NCI-H1048 (cell line): ENCODE measurements at places on chromosomes 2 and 18.

GRCh38 chr2:949384-950079, 1.1 kb upstream of the SNTG2 start:
- no peak for DNase-seq

- DNase-seq: no peak
Observed at GRCh38 chr2:140454717-140455116, 1674.5 kb upstream of the NXPH2 start.

- no peak for DNase-seq
Observed at GRCh38 chr2:197599285-197599965, 76.0 kb downstream of the RFTN2 start.

DNA sequence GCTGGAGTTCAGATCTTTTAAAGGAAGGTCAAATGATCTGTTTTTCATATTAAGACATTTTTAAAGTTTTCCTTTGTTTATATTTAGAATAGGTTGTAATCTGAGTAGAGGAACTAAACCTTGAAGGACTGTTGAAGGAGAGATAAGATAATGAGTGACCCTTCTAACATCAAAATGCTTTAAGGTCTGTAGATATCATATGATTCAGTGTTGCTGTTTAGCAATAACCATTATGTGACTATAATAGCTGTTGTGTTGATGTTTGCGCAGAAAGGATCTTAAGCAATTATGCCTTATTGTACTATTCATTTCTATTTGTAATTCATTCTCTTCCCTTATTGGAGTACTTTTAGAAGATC, 60.0 kb downstream of the SLC16A14 start:
- no peak for DNase-seq

GRCh38 chr2:169205176-169205575, 135.8 kb downstream of the DHRS9 start:
- no peak for DNase-seq

DNA sequence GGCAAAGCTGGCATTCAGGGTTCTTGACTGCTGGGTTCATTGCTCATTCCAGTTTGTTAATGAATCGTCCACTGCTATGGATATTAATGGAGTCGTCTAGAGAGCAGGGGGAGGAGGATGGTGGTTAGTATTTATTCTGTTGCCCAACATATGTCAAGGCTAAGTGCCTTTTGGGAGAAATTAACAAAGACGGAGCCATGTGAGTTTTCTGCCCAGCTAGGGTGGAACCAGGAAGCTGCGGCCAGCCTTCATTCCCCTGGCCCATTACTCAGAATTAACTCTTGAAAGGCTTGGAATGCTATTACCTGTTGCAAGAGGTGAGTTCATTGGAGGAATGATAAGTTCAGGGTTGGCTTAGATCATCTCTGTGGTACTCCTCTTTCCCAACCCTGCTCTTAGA, 19.3 kb downstream of the IGFBP2 start:
- no peak for DNase-seq

DNA sequence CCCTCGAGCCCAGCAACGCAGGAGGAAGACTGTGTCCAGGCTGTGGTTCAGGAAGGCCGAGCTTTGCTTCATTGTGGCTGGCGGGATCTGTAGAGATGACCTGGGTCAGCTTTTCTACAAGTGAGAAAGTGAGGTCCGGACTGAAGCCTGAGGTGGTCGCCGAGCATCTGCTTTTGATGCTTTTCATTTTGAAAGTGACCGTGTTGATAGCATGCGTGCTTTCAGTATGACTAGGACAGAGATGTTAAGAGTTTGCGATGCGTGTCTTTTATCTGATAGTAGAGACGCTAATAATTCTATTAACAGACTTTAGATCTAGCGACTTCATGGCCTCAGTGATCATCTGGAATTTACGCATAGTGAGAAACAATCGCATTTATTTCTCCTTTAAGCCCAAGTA, 28.1 kb downstream of the CTDP1 start:
- no peak for DNase-seq

GRCh38 chr2:95349568-95350322, 52.6 kb downstream of the KCNIP3 start:
- no peak for DNase-seq

GRCh38 chr2:105889046-105889445, 144.3 kb downstream of the NCK2 start:
- no peak for DNase-seq

GRCh38 chr18:6781796-6782195, 52.3 kb downstream of the ARHGAP28 start:
- DNase-seq: peak; percentile 29

- DNase-seq: peak; percentile 16
Observed at GRCh38 chr2:238238766-238239542, 884 bp downstream of the HES6 start.

GRCh38 chr2:187312718-187313282, 135.3 kb downstream of the CALCRL start:
- no peak for DNase-seq
